Fibroblast of skin of right quadriceps (primary cell): ENCODE measurements at places on chromosomes 7 and 10.

- no peak for DNase-seq
Observed at GRCh38 chr10:130935897-130936550, 375.5 kb downstream of the TCERG1L start.

GRCh38 chr10:22629852-22630233, 84.5 kb downstream of the PIP4K2A start:
- no peak for DNase-seq

DNA sequence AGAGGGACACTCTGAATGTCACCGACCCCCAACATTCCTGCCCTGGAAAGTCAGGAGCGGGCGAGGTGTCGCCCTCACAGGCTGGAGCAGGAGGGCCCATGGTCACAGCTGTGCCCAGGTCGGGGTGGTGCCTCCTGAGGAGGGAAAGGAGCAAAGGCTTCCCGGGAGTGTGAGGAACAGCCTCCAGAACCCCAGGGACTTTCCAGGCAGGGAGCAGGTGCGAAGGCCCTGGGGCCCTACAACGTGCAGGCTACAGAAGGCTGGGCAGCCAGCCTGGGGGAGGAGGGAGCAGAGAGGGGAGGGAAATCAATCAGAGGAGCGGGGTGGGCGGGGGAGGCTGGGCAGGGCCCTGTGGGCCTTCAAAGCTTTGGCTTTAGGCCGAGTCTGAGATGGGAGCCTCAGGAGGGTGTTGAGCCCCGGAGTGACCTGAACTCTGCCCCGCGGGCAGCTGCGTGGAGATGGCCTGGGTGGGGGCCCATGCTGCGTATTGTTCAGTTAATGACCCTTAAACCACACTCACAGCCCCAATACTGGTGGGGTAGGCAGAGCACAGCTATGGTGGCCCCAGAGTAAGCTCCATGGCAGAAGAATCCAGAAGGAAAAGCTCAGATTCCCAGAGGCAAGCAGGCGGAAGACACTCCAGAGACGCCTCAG, 44.2 kb upstream of the PPP2R2D start:
- no peak for DNase-seq

DNA sequence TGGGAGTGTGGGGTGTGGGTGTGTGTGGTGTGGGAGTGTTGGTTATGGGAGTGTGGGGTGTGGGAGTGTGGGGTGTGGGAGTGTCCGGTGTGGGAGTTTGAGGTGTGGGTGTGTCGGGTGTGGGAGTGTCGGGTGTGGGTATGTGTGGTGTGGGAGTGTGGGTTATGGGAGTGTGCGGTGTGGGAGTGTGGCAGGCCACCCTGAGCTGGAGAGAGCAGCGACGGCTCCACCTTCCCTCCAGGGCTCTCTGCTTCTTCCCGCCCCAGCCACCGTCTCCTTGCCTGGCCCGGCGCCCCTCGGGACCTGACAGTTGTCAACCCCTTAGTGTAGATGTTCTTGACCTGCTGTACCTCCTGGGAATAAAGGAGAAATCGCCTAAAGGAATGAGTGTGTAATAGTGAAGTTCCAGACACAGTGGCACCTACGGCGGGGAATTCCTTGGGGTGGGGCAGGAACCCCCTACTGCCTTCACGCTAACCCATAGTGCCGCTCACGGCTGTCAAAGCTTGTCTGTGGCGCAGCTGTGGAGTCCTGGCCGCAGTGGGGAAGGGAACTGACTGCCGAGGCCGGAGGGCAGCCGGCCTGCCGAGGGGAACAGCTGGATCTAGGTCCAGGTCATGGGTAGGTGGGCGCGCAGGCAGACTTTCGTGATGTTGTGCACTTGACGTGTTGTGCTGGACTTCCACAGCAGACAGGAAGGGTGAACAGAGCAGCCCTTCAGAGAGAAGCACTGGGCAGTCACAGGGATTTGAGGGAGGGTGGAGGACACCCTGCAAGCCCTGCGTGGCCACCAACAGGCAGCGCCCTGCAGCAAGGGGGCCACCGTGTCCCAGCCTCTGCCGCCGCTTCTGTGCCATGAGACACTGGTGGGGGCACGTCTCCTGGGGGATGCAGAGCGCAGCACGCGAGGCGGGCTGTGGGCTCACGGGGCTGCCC, 49.0 kb upstream of the EN2 start:
- no peak for DNase-seq

DNA sequence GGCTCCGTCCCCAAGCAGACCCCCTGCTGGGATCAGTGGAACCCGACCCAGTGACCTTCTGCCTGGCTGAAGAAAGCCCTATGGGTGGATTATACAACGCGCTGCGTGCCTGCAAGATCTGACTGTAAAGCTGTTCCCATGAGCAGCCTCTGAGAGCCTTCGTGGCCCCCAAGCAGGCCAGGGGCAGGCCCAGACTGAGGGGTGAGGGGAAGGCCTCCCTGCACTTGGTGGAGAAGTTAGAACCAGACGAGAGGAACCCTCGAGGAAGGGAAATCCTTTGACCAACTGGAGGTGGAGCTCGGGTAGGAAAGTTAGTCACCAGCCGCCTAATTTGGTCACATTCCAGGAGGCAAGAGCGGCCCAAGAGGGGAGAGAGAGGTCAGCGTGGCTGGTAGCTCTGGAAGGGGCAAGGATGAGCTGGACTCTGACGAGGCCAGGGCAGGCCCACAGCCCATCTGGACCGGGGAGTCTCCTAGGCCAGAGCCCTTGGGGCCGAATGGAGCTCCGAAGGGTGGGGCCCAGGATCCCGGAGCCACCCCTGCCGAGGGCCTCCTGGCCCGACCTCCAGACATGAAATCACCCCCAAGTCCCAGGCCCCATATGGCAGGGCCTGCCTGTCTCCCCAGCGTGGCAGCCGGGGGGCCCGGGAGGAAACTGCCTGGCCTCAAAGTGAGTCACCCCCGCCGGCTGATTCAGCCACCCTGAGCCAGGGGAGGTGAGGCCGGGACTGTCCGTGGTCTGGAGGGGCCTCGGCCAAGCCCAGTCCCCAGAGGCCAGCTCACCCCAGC, 23.3 kb upstream of the PDGFA start:
- DNase-seq: peak; percentile 82

- no peak for DNase-seq
Observed at GRCh38 chr7:95303013-95303905, 21.1 kb downstream of the PON1 start.

DNA sequence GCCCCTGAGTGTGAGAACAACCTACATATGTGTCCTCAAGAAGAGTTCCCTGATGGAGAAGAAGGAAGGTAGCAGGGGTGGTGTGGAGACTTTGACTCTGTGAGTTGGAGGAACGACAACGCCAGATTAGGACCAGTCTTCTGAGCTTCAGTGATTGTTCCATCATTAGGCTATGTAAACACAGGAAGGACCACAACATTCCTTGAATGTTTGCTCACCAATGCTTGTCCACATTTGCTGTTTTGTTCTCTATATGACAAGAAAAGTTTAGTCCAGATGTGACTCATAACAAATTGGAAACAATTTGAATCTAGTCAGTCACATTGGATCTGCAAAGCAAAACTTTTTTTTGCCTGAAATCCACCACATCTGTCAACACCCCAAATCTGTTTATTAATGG, 62.7 kb downstream of the ENTPD1 start:
- peak; percentile 31 for DNase-seq

GRCh38 chr10:6148908-6149307, 53.8 kb upstream of the PFKFB3 start:
- no peak for DNase-seq

GRCh38 chr7:134046594-134047128, 80.5 kb upstream of the LRGUK start:
- DNase-seq: no peak

DNA sequence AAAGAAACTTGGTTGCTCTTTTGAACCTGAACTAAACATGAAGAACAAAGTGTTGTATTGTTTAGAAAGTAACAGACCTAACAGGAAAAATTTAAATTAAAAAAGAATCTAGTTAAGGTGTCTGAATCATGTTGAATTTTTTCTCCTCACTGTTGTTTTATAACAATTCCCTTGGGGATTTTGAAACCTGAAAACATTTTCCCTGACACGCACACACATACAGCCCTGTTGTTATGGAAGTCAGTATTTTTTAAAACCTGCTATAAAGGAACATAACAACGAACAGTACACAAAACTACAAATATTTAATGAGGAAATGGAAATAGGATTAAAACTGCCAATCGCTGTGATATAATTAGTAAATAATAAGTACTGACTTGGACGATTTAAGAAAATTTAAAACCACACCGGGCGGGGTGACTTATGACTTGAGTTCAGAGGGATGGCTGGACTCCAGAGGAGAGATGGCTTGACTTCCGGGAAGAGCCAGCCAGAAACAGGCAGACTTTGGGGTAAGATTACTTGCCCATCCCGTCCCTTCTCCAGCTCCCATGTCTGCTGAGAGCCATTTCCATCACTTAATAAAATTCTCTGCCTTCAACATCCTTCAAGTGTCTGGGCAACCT, 16.2 kb upstream of the SPOCK2 start:
- DNase-seq: no peak

GRCh38 chr7:26499315-26499897, 207.7 kb downstream of the SNX10 start:
- no peak for DNase-seq

GRCh38 chr7:151275813-151276577, 27.5 kb upstream of the SMARCD3 start:
- no peak for DNase-seq

- peak; percentile 16 for DNase-seq
Observed at GRCh38 chr7:107560898-107561516, 2.7 kb downstream of the COG5 start.

DNA sequence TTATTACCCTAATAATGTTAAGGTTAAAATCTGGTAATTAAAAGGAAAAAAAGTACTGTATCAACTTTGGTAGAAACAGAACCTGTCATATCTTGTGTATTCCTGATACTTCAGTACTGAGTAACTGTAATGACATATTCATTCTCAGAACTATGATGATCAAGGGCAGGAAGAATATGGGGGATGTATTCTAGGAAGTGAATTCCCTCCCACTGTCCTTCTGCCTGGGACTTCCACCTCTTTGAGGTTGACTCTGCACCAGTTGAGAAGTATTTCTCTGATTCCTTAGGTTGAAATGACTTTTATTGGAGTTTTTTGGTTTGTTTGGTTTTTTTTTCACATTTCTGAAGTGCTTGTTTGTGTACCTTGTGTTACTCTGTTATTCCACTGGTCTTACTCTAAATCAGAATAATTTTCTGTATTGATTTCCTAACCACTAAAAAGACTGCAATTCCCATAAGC, 36.9 kb downstream of the WASL start:
- no peak for DNase-seq

DNA sequence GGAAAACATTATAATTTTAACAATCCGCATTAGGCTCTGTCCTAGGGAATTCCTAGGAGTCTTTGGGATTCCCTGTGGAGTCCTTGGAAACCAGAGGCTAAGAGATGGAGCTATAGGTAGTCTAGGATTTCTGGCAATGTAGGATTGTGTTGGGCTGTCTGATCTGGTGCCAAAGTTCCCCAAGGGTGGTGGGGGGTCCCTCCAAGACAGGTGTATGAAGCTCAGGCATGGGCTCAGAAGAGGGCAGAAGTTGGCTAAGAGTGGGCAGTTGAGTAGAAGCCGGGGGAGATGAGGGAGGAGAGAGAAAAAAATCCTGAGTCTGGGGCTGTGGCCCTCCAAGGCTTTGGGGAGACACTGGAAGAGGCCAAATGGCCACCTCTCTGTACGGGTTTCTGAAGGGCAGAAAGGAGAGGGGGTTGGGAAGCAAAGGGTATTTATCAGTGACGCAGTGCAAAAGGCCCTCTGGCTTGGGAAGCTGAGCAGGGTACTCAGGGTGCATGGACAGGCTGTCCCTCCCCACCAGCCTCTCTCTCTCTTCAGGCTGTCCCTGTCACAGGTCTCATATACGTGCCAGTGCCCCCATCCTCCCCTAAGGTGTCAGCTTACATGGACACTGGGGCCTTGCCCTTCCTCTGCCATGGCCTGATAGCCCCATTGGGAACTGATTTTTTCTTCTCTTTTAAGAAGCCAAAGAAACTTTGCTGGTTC, 929 bp downstream of the HOXA6 start:
- DNase-seq: no peak

GRCh38 chr7:66883716-66884115, 37.3 kb upstream of the TMEM248 start:
- peak; percentile 27 for DNase-seq

DNA sequence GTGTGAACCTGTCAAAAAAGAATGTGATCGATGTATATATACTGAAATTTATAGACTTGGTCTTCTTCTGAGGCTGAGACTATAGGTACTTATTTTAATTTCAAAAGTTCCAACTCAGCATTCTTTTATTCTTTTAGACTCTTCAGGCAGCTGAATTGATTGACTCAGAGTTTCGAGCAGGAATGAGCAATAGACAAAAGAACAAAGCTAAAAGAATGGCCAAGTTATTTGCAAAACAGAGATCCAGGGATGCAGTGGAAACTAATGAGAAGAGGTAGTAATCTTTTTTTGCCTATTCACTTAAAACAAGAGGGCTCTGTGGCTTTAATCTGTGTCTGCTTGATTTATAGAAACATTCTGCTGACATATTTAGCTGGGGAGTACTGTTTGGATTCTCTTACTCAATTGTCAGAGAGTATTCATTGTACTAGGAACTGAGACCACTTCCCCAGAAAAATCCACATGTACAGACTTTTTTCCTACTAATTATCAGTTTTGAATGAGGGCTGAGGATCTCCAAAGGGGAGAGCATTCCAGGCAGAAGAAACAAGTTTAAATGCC, 30.1 kb downstream of the BTAF1 start:
- no peak for DNase-seq

DNA sequence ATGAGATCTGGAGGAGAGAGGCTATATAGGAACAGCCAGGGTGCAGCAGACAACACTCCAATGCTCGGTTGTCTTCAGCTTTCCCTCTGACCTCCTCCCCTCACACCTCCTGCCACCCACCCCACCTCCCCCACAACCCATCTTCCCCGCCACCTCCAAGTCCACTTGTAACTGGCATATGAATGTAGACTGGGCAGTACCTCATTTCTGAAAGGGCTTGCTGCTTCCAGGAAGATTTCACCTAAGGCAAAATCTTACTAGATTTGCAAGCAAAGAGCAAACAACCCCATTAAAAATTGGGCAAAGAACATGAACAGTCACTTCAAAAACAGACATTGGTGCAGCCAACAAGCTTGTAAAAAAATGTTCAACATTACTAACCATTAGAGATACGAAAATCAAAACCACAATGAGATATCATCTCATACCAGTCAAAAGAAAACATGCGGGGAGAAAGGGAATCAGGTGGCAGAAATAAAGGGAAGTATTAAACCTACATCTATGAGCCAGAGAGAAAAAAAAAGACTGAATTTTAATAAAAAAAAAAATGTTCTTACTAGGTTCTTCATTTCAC, 164.6 kb upstream of the C1GALT1 start:
- DNase-seq: no peak

- DNase-seq: peak; percentile 47
Observed at GRCh38 chr7:43211693-43212092, 99.2 kb downstream of the HECW1 start.

DNA sequence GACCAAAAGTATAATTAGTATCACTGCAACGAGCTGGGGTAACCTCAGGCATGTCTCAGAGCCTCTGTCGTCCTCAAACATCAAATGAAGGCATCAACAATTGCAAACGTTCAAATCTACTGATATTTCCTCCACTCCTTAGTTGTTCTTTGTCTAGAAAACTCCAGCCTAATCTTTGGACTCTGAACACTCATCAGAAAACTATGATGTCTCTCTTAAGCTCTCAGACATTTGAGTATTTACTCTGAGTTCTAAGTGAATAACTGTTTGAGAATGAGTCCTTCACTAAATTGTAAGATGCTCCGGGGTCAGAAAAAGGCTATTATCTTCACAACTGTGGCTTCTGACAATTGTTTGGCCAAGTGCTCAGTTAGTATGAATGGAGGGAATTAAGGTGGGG, 536.4 kb downstream of the NRG3 start:
- no peak for DNase-seq
